NCI-H748 treated with DMSO at 0.1 percent for 48 hours (cell line): ENCODE measurements at places on chromosomes 5 and 9.

- no peak for DNase-seq
These were observed 201.1 kb upstream of the GLRA1 start for GRCh38 chr5:152125661-152126205.

DNA sequence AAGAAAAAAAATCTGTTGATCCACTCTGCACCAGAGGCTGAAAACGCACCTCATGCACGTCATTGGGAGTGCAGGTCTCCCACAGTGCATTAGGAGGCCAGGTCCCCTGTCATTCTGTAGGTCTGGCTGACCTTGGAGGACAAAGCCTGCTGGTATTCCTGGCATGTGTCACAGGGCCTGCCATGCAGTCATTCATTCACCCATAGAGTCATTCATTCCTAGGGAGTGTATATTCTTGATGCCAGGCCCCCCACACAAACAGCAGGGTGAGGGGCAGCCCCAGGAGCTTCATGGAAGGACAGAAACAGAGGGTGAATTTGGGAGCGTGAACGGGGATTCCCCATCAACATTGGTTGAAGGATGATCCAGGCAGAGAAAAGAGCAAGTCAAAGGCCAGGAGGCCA is 2.2 kb downstream of the GBGT1 start:
- no peak for DNase-seq

DNA sequence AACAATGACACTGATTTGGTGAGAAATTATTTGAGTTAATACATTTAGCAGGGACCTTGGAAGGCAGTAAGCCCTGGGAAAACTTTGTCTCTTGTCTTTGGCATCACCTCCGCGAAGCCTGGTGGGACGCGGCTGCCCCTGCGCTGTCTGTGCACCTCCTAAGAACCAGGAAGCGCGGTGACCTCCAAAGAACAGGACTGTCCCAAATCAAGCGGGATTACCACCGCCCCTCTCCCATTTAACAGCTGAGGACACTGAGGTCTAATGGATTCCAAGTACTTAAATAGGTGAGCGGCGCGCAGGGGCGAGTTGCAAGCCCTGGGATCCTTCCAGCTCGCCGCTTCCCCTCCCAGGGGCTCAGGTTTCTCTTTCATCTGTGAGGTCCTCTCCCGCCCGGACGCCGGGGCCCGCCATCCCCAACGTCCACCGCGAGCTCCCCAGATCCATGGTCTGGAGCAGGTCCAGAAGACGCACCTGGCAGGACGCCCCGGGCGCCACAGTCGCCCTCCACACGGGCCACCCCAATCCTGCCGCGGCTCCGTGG is 432 bp downstream of the STARD4 start:
- DNase-seq: peak; percentile 77

DNA sequence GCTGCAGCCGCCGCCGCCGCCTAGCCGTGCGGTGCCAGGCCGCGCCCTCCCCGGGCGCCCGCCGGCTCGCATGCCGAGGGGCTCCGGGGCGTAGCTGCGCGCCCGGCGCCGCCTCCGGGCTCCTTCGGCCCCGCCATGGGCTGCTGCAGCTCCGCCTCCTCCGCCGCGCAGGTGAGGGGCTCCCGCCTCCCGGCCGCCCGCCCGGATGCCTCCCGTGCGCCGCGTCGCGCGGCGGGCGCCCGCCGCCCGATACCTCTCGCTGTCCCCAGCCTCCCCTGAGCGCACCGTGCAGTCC is 230 bp downstream of the SLC44A1 start:
- DNase-seq: no peak

DNA sequence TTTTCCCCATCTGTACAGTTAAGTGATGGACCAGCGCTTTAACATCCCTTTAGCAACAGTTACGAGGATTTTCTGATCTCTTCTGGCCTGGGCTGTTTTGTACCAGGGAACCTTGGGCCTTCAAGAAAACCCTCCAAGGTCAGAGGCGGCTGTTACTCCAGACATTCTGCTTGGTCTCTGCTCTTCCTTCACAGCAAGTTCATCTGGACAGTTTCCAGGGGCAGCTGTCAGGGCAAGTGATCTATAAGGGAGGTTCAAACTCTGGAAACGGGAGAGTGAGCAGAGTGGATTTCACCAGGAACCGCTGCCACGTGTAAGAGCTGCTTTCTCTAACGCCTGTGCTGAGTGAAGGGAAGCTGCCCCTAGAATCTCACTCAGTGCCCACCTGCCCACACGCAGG is 36.7 kb downstream of the ZNF618 start:
- DNase-seq: no peak

DNA sequence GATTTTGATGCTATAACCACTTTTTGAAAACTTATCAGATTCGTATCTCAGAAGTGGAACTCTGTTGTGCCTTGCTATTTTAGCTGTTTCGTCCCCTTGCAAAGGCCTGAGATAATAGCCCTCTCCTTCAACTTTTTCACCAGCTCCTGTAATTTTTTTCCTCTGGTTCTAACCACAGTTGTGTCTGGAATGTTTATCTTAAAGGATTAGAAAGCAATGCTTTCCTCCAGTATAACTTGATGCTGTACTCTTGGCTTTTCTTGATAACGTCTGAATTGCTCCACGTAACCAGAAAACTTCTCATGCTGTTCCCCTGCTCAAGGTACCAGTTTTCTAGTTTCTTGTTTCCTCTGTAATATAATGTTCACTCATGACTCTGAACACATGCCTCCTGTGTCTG is 209.4 kb downstream of the DTWD2 start:
- no peak for DNase-seq
